ENCODE measurements at places on chromosomes 2 and 18.

DNA sequence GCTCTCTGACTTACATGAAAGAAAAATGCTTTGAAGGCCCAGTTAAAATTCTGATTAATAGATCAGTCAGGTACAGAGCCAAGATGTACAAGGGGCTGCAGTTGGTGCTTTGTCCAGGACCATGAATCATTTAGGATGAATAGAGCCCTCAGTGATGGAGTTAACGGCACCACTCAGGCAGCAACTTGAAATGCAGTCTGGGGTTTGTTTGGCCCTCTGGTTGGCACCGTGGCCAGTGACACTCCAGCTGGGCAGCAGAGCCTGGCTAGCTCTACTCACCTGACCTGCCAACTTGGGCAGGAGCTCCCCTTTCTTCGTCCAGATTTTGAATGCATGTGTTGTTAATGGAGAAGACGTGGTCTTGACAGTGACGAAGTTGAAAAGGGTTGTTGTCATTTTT, 493.0 kb upstream of the ACVR2A start:
- DNase-seq: no peak

GRCh38 chr2:88692187-88692586, 714 bp downstream of the RPIA start:
- peak; percentile 29 for DNase-seq

- no peak for DNase-seq
These were observed 557.9 kb downstream of the TNS1 start for GRCh38 chr2:217444932-217445331.

DNA sequence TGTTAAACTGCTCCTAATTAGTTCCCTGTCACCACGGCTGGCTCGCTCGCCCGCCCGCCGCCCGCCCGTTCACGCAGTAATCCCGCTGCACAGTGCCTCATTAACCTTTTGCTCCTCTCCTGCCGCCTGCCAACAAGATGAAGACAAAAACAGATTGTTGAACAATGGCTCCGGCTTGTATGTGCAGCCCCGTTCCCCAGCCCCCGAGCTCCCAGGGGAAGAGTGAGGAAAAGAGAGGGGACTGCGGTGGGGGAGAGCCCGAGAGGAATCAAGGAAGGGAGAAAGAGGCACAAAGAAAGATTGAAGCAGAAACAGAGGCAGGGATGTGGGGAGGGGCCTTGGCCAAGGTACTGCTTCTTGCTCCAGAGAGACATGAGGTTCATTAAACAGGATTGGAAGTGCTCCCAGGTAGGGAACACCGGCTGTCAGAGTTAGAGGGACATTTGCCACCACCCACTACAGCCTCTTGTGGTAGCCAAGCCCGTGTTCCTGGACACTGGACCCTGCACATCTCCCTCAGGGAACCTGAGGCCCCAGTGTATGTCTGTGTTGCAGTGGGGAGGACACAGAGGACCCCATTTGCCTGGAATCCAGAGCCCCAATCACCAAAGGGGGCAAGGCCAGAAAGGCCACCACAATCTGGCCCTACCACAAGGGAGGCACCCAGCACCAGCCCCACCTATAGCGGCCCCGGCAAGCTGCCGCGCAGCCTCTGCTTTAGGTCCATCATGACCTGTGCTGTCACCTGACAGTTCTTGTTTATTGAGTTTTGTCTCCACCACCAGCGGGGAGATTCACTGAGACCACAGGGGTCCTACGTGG, 38.1 kb downstream of the EMX1 start:
- no peak for DNase-seq

GRCh38 chr18:48022531-48023329, 92.3 kb upstream of the SMAD2 start:
- DNase-seq: no peak

- no peak for DNase-seq
These were observed 98.8 kb upstream of the NCKAP5 start for GRCh38 chr2:133667085-133667484.

DNA sequence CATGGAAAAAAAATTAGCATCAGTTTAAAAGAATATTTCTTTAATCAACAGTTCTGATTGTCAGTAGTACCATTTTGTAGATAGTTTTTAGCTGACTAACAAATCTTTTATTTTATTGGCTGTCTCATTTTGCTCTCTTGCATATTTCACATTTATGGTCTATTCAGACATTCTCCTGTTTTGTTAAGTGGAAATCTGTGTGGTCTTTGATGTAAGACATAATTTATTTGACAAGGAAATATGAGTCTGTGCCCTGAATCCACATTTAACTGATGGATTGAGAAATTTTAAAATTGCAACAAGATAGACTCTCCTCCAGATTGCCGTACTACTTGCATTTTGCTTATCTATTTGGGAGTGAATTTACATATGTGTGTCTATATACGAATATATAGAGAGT, 96.3 kb upstream of the ATP5MC3 start:
- no peak for DNase-seq
